ENCODE measurements at places on chromosomes 12 and 14. TPM values are rescaled to one million over a fixed set of nuclear protein-coding genes. Genes with fewer than 3 reads are reported as not detected.

Gene HDAC7
- total RNA-seq = 68.0 TPM

Gene CABP1
- 0.40 TPM for total RNA-seq

Gene ITGA5
- total RNA-seq = 312 TPM

Gene CLEC6A
- not detected for total RNA-seq

Gene CLEC4E
- total RNA-seq = 0.66 TPM

Gene FAM186B
- total RNA-seq = 0.11 TPM

Gene DDN
- 0.50 TPM for total RNA-seq

Gene SIX1
- 5.7 TPM for total RNA-seq
